ENCODE measurements at places on chromosomes 7 and 10.

DNA sequence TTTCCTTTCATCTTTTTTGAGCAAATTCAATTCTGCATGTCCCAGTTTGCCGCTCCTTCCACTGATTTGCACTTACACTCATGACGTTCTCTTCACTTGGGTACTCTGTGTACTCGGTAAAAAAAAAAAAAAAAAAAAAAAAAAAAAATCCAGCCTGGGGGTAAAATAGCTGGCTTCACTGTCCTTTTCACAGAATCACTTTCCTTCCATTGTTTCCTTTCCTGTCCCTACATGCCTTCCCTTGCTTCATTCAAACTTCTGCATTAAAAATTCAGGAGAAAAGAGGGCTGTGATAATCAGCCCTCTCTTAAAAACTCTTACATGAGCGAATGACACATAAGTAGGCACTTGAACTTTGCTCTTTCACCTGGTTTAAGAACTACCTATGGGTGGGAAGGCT, 8.7 kb downstream of the ANKRD1 start:
- no peak for DNase-seq

- DNase-seq = no peak
Measured at GRCh38 chr7:143467724-143468123, 9.9 kb upstream of the TAS2R41 start.

- DNase-seq = no peak
Measured at GRCh38 chr10:8365935-8366911, 311.7 kb downstream of the GATA3 start.

GRCh38 chr10:79063661-79064492, 4.9 kb upstream of the ZMIZ1 start:
- no peak for DNase-seq

- DNase-seq = no peak
Measured at GRCh38 chr7:2608921-2609411, 22.8 kb upstream of the TTYH3 start.

DNA sequence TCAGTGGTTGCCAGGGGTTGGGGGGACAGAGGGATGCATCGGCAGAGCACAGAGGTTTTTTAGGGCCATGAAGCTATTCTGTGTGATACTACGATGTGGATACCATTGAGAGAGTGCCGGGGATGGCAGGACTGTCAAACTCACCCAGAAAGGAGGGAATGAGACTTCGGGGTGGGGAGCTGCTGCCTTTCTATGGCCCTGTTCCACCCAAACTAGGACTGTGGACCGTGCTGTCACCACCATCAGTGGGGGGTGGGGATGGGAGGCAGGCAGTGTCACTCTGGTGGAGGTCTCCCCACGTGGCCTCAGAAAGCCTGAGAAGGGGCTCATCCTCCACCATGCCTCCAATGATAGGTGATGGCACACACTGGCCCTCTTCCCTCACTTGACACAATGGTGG, 146.2 kb downstream of the PTPN20 start:
- DNase-seq = no peak

DNA sequence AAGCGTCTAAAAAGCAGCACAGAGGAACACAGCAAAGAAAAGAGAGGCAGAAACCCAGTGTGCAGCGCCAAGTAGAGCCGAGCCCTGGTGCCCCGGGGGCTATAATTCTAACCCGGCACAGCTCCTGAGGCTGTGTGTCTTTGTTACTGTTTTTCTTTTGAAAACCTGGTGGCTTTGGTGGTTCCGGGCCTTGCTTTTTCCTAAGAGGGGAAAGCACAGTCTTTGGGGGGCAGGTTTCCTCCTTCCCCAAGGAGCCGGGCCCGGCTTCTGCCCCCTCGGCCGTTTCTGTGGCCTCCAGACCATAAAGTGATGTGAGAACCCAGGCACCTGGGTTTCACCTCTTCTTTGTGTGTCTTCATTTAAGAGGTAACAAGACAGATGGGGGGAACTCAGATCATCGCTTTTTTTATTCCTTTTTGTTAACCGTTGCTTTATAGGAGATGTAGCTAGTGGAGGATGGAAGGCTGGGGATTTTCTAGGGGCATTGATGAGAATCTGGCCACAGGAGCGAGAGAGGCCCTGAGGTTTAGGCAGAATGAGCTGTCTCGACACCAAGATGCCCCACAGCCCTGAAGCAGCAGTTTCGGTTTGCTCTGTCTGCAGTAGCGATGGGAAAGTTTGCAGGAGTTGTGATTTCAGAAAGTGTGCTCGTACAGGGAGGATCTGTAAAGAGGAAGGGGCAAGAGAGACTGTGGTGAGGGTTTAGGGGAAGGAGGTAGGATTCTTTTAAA, 367.8 kb upstream of the GALNT17 start:
- DNase-seq = no peak
